Pancreas (tissue), 10 donors: ENCODE measurements at places on chromosomes 5 and 9. TPM values are rescaled to one million over a fixed set of nuclear protein-coding genes. Genes with fewer than 3 reads are reported as not detected.

GRCh38 chr9:131516100-131516499 lies 13.4 kb downstream of the POMT1 start:
- no peak for DNase-seq

The HTR4 gene
- not detected for total RNA-seq

DNA sequence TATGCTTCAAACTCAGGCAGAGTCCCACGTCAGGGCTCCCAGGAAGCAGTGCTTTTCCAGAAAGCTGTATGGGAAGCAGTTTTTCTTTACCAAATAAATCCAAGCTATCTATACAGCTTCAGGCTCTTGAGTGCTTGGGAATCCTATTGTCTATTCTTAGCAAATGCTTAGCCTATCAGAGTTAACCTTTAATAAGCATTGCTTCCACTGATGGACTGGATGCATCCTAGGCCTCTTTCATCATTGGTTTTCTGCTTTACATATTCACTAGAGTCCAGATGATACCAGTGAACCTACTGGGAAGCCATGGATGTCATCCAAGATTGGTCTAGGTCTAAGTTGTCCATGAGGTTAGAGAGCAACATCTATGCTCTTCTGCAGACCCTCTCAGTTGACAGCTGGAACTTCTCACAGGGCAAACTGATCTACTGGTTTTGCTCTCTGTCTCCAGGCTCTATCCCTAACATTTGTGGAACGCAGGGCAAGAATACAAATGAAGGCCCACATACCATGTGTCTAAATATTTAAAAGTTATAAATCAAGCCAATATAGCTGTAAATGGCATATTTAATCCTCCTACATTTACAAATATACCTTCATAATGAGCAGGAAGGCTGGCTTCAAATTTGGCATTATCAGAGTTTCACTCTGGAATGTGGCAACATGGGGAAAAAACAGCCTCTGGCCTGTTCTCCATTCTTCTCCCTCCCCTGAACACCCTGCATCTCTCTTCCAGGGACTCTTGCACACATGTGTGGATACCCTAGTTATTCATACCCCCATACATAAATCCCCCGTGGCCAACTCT lies 49.8 kb upstream of the PLPP1 start:
- DNase-seq, result no peak

DNA sequence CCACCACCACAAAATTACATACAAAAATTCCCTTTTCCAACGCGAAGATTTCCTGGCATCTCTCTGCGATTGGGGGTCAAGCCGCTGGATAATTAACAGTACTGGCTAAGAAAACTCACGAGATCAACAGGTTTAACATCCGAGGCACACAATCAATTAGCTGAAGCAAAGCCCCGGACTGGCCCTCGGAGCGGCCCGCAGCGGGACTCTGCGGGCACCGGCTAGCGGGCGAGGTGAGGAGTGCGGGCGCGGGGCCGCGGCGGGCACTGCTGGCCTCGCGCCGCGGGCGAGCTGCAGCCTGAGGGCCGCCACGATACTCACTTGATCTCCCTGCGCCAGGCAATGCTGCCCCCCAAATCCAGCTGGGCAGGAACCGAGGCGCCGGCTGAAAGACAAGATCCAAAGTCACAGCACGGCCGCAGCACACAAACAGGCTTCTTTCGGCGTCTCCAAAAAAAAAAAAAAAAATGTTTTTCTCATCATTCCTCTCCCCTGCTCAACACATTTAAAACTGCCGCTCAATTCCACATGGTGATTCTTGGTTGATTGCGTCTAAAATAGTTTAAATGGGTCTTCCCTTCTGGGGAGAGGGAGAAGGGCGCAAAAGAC lies 210.2 kb downstream of the MEF2C start:
- no peak for DNase-seq

DNA sequence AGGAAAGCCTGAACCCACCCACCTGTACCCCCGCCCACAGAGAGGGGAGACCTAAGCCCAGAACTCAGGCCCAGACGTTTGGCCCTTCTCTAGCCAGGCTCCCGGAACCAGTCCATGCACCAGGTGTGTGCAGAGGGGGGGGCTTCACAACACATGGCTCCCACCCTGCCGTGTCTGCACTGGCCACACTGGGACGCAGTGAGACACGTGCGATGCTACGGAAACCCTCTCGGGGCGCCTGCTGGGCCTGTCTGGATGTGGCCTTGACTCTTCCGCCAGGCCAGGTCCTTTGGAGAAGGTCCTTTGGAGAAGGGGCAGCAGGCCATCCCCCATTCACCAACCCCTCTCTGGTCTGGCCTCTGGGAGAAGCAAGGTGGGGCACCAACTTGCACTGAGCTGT lies 58.4 kb upstream of the SARDH start:
- DNase-seq, result no peak

GRCh38 chr5:142481410-142481809 lies 156.6 kb upstream of the SPRY4 start:
- no peak for DNase-seq

GRCh38 chr5:80181618-80182211 lies 74.1 kb downstream of the SERINC5 start:
- peak; percentile 84 for DNase-seq

The IZUMO3 gene
- total RNA-seq, result not detected

The MARCOL gene
- not detected for total RNA-seq

The CATSPER3 gene
- 0.74 TPM for total RNA-seq

The FBLL1 gene
- 1.5 TPM for total RNA-seq

DNA sequence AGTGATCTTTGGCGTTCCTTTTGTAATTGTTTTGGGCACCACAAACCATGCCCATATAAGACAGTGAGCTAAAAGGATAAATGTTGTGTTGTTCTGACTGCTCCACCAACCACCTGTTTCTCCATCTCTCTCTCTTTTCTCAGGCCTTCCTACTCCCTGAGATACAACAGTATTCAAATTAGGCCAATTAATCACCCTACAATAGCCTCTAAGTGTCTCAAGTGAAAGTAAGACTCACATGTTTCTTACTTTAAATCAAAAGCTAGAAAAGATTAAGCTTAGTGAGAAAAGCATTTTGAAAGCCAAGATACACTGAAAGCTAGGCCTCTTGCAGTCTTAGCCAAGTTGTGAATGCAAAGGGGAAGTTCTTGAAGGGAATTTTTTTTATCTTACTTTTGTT lies 268.8 kb upstream of the NREP start:
- no peak for DNase-seq

DNA sequence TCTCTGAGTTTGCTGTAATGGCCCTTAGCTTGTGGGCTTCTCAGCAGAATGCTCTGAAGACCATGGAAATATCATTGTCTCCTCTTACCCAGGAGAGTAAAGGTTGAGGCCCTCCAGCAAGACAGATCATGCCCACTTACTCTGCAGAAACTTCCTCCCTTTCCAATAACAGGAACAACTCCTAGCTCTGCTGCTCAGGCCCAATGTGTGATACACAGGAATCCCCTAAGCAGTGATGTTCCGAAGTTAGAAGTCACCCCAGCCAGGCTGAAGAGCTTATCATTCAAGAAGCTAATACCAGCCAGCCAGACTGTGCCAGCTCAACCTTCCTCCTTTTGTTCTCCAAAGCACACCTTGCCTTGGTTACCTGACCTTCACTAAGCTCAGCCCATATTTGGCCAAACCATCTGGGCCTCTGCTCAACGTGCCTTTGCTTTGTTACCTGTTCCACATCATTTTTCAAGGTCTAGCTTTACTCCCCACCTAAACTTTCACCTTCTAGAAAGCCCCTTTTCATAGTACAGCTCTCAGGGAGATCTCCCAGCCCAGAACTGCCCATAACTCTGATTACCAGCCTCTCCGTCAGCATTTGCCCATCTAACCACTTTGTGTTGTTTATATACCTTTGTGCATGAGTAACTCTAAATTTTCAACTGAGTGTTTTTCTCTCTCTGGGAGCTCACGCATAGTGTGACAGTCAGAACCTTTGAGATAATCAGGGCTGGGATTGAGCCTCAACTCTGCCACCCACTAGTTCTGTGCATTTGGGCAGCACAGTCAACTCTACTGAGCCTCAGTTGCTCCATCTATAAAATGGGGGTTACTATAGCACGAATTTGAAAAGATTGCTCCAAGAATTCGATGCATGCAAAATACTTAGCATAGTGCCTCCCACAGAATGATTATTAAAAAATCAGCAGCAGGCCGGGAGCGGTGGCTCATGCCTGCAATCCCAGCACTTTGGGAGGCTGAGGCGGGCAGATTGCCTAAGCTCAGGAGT lies 107.6 kb upstream of the CPEB4 start:
- DNase-seq, result no peak

GRCh38 chr9:123967323-123967722 lies 37.4 kb upstream of the DENND1A start:
- no peak for DNase-seq

DNA sequence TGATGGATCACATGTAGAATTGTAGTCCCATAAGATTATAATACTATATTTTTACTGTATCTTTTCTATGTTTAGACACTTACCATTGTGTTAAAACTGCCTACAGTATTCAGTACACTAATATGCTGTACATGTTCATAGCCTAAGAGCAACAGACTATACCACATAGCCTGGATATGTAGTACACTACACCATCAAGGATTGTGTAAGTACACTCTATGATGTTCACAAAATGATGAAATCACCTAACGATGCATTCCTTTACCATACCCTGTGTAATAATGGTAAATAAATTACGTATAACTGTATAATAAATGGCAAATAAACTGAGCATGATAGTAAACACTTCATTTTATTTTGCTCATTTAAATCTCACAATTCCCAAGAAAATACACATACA lies 60.3 kb downstream of the RICTOR start:
- no peak for DNase-seq

The THBS4 gene
- total RNA-seq, result 4.3 TPM

DNA sequence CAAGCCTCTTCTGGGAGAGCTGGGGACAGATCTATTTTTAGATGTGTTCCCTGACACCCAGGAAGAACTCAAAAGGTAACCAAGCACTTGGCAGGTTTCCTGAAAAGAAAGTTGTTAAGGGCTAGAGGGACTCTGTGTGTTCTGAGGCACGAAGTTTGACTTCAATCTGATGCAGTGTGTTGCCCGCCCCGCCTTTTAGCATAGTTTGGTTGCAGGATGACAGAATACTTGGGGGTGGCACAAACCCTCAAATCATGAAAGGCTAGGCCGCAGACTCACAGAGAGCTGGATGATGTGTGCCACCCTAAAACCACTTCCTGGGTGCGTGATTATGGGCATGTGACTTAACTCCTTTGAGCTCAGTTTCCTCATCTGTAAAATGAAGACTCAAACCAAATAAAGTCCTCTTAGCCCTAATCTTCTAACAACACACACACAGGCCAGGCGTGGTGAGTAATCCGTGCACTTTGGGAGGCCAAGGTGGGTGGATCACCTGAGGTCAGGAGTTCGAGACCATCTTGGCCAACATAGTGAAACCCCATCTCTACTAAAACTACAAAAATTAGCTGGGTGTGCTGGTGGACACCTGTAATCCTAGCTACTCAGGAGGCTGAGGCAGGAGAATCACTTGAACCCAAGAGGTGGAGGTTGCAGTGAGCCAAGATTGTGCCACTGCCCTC lies 12.8 kb upstream of the NDFIP1 start:
- no peak for DNase-seq

- no peak for DNase-seq
These were observed 97.1 kb downstream of the NRG2 start for GRCh38 chr5:139946006-139946405.

DNA sequence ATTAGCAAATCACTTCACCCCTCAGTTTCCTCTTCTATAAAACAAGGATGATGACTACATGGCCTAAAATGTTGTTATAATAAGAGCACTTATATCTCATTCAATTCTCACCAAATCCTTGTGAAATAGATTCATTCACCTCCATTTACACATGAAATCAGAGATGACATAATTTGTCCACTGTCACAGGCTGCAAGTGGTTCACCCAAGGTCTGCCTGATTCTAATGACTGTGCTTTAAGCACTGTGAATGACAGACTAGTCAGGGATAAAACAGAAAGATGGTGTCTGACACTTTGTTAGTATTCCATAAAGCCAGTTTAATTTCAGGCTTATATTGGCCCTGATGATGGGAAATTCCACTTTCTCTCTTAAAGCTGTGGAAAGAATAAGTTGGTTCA lies 209.5 kb downstream of the MAPKAP1 start:
- DNase-seq, result no peak

DNA sequence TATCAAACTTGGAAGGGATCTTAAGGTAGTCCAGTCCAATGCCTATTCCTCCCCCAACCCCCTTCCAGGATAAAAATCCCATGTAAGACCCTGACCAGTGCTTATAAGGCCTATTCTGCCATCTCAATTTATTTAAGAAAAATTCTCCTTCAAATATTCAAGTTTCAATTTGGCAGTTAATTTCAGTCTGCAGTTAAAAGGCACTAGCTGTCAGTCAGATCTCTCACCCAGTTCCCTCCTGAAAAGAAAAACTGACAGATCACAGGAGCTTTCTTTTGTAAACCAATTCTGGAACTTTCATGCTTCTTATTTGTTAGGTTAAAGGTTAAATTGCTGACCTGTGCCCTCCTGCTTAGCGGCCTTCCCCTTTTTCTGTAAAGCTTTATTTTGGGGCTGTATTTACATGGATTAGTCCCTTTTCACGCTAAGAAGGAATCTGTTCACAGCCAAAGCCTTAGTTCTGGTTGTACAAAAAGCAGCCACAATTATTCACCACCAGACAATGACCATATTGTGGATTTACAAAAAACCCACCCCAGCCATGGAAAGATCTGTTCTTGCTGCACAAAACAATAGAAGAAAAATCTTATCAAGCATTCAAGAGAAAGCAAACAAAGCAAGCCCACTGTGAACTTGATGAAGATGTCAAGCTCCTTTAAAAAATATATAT lies 68.7 kb downstream of the DENND1A start:
- no peak for DNase-seq

DNA sequence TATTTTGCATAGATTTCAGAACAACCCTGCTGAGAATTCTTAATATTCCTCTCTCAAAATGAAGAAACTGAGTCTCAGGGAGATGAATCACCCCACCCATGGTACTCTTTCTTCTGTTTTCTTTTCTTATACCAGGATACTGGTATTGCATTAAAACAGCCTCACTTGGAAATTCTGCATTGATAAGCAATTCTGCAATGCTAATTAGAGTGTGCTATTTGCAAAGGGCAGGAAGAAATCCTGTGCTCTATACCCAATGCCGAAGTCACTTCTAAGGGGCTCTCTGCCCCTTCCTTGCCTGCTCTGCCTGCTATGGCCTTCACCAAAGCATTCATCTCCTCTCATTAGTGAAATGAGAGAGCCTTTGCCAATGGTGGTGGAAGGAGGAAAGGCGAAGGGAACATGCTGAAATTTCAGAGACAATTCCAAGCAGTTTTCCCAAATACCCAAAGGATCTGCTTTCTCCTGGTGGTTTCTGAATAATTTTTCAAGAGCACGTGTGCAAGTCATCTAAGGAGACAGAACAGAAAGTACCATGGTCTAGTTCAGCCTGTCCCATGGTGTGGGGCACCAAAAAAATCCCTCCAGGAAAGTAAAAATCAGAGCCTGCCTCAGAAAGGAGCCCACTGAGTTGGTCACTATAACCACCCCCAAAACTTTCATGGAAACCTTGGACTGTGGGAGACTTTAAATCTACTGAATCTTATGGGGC lies 156.5 kb downstream of the PAPPA start:
- no peak for DNase-seq

The DPH7 gene
- 22.8 TPM for total RNA-seq

The ARID3C gene
- total RNA-seq, result not detected

The RASEF gene
- total RNA-seq, result 21.5 TPM

The TMC1 gene
- total RNA-seq, result not detected

The WDR38 gene
- not detected for total RNA-seq

GRCh38 chr9:131698618-131698985 lies 41.3 kb downstream of the RAPGEF1 start:
- DNase-seq, result no peak

The ADGRD2 gene
- total RNA-seq, result not detected

- DNase-seq, result no peak
These were observed 26.5 kb downstream of the CEP72 start for GRCh38 chr5:638501-639252.

- DNase-seq, result no peak
These were observed 15.2 kb downstream of the HTR4 start for GRCh38 chr5:148639081-148639480.
